ENCODE measurements at places on chromosomes 16 and 17. TPM values are rescaled to one million over a fixed set of nuclear protein-coding genes. Genes with fewer than 3 reads are reported as not detected.

- H3K4me1 ChIP-seq: no peaks in the 10 kb centered on the region
- no peak overlapping the region for H3K27ac ChIP-seq
- H3K27me3 ChIP-seq: no peaks in the 10 kb centered on the region
- DNase-seq: no peak
- H3K36me3 ChIP-seq: no peaks in the 10 kb centered on the region
Observed at GRCh38 chr17:45992175-45992574, 6.9 kb upstream of the STH start.

MYO15A gene
- 0.31 TPM for total RNA-seq

DNA sequence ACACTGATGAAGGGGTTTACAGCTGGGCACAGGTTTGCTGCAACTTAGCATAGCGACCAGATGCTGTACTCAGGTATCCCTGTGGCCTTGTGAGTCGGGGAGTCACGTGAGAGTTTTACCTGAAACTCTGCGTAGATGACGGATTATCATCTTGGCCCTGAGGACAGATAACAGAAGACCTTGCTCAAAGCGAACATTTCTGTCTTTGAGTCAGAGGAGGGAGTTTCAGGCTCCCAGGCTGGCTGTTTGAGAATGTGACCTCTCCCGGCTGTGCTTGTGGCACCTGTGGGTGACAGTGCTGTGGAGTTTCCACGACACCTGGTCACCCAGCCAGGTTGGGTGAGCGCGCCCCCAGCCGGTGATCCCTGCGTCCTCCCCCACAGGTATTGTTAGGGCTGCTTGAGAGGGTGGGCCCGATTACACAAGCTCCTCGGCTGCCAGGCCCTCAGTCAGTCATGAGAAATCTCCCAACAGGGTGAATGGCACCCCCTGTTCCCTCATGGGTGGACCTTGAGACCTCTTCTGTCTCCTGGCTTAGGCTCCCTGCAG lies 44.4 kb upstream of the CRISPLD2 start:
- H3K36me3 ChIP-seq: peaks cover 40% of the 10 kb centered on the region
- DNase-seq: no peak
- no peak overlapping the region for H3K27ac ChIP-seq
- H3K4me3 ChIP-seq: no peak overlapping the region
- H3K4me1 ChIP-seq: no peaks in the 10 kb centered on the region
- no peaks in the 10 kb centered on the region for H3K27me3 ChIP-seq

DNA sequence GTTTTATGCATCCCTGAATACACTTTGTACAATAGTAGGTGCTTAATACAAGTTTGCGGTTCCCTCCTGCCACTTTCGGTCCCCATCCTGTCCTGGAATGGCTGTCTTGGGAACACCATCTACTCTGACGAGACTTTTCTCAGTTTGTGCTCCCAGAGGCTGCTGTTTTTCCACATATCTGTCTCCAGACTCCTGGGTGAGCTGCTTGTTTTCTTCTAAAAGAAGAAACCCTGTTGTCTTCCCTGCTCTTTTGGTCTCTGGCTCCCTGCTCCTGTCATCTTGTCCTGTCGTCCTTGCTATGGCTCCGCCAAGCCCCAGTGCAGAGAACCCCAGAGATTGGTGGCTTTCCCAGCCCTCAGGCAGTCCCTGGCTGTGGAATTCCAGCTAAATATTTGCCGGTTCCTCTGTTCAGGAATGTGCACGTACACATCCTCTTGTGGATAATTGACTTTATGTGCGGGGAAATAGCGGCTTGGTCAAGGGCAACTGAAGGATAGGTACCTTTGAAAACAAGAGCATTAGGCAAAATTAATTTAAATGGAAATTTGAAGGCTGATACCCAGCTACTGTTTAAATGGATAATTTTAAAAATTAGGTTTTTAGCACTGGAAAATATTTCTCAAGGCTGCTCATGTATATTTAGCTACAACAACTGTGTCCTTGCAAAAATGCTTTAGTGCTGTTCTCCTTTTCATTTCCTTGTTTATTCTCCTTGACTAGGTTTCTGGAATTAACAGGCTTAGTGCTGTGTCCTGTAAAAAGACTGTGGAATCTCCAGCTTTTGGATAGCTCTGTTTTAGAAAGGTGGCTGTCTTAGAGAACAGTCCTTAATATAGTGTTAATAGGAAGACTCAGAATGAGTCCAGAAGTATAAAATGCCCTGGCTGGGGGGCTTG lies 50.2 kb upstream of the SLC12A3 start:
- no peak for DNase-seq
- H3K27me3 ChIP-seq: no peaks in the 10 kb centered on the region
- H3K4me1 ChIP-seq: no peaks in the 10 kb centered on the region
- H3K36me3 ChIP-seq: peaks cover 6% of the 10 kb centered on the region
- H3K27ac ChIP-seq: no peak overlapping the region
- no peak overlapping the region for H3K4me3 ChIP-seq

- H3K4me1 ChIP-seq: no peaks in the 10 kb centered on the region
- no peak overlapping the region for H3K4me3 ChIP-seq
- no peak for DNase-seq
- no peaks in the 10 kb centered on the region for H3K36me3 ChIP-seq
Observed at GRCh38 chr17:13086142-13086769, 68.4 kb upstream of the ELAC2 start.

CCL7 gene
- not detected for total RNA-seq

GRCh38 chr17:43627653-43628052 lies 34.1 kb downstream of the MEOX1 start:
- H3K27me3 ChIP-seq: no peaks in the 10 kb centered on the region
- H3K4me1 ChIP-seq: no peaks in the 10 kb centered on the region
- DNase-seq: no peak
- H3K4me3 ChIP-seq: no peak overlapping the region
- no peak overlapping the region for H3K27ac ChIP-seq

CTRB1 gene
- not detected for total RNA-seq

ZNF23 gene
- total RNA-seq: 9.4 TPM

All from CD8-positive, alpha-beta memory T cell (primary cell).